ENCODE measurements at places on chromosomes 12 and 14. TPM values are rescaled to one million over a fixed set of nuclear protein-coding genes. Genes with fewer than 3 reads are reported as not detected.

SLC8A3 gene
- total RNA-seq = 0.33 TPM

PRB2 gene
- total RNA-seq = not detected

ART4 gene
- 6.1 TPM for total RNA-seq

RGS6 gene
- total RNA-seq = not detected

OR6C70 gene
- not detected for total RNA-seq

SLC10A1 gene
- total RNA-seq = not detected

OR4E2 gene
- not detected for total RNA-seq

NFYB gene
- 26.7 TPM for total RNA-seq

GALNT9 gene
- total RNA-seq = 0.86 TPM
